Right forelimb (tissue), 1 donor: ENCODE measurements at places on chromosomes 1 and 21.

GRCh38 chr1:47231301-47232186 is 481 bp downstream of the TAL1 start:
- peak; percentile 80 for DNase-seq

- DNase-seq: no peak
Observed at GRCh38 chr1:241839369-241839979, 8.5 kb upstream of the EXO1 start.

DNA sequence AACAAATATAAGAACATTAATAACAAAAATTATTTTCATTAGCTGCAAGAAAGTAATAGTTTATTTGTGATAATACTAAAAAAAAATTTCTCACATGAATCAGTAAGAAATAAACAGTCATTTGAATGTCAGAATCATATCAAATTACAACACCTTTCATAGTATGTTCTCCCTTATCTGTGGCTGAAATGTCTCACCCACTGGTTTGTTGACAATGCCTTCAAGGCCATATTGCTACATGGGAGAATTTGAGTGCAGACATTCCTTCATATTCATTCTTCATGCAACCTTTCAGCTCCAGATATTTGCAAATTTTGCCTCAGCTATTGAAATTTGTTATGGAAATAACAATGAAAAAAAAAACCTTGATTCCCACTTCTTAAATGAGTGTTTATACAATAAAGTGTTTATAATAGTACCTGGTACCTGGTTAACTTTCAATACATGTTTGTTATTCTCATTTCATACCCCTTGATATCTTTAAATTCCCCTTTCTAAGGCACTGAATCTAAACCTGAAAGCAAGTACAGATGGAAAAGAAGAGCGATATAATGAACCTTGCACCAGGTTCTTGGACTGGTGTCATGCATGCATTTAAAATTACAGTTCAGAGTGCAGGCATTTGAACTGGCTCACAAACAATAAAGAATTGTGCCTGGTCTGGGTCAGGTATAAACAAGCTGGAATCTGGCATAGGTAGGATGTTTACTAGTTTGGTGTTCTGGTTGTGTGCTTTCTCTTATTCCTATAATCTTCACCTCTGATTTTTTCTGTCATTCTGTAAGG is 242.2 kb upstream of the ADGRL2 start:
- no peak for DNase-seq

GRCh38 chr1:185159966-185160365 is 3.0 kb downstream of the SWT1 start:
- no peak for DNase-seq

GRCh38 chr1:173112129-173112528 is 61.4 kb upstream of the TNFSF18 start:
- no peak for DNase-seq

DNA sequence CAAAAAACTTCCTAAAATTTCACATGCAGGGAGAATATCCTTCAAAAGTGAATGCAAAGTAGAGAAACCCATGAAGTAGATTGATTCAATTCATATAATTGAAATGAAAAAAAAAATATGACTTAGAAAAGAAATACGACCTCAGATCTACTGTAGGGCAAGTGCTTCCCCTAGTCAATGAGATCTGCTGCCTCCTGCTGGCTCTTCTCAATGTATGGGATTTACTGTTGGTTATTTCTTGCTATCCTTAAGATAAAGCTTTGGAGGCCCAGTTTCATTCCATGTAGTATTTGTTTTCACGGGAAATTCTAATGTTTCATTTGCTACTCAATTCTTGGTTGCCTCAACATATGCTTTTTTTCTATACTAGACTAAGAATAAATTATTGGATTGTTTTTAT is 46.2 kb downstream of the ZNF648 start:
- no peak for DNase-seq

DNA sequence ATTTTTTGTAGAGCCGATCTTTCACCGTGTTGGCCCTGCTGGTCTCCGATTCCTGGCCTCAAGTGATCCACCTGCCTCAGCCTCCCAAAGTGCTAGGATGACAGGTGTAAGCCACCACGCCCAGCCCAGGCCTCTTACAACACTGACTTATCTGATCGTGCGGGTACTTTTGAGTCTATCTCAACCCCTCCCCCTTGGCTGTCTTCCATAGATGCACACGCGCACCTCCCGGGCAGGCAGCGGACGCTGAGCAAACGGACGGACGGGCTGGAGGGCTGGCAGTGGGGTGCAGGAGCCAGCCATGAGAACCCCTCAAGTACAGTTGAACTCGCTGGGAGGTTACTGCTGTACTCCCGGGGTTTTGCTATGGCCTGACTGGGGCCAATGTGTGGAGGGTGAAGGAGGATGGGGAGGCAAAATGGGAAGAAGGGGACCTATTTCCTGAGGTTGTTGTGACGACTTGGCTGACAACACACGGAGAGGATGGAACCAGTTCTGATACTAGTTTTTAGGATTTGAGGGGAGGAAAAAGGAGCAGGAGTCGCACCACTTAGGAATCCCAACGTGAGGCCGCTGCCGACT is 959 bp downstream of the CD58 start:
- DNase-seq: peak; percentile 54

DNA sequence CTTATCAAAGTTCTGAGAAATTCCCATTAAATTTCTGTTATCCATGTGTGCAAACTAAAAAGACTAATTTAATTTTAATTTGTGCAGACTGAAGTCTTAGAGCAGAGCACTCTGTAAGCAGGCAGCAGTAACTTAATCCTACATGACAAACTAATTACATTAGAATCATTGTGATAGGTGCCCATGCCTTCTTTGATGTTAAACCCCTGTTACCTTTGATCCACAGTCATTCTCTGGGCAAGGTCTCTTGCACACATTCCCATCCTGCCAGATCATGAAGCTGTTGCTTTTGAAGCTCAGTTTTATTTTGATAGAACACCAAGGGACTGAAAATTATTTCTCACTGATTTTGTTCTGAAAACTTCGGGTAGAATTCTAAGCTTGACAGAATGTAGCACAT is 77.2 kb downstream of the BCAR3 start:
- no peak for DNase-seq

- no peak for DNase-seq
Observed at GRCh38 chr1:44000122-44000665, 8.8 kb downstream of the CCDC24 start.

DNA sequence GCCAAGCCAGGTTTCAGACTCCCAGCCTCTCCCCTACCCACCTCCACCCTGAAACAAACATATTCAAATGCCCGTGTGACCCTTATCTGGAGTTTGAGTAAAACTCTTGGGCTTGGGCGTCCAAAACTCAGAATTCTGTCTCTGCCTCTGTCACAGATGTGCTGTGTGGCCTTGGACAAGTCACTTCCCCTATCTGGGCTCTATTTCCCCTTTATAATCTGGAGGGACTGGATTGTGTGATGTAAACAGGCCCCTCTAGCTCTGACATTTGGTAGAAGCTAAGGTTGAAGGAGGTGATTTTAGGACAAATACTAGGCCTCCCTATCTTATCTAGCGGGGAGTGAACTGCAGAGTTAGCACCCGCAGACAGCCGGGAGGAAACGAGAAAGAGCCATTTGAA is 67.5 kb downstream of the IGSF21 start:
- DNase-seq: no peak

GRCh38 chr1:19010503-19010902 is 54.0 kb upstream of the IFFO2 start:
- no peak for DNase-seq

DNA sequence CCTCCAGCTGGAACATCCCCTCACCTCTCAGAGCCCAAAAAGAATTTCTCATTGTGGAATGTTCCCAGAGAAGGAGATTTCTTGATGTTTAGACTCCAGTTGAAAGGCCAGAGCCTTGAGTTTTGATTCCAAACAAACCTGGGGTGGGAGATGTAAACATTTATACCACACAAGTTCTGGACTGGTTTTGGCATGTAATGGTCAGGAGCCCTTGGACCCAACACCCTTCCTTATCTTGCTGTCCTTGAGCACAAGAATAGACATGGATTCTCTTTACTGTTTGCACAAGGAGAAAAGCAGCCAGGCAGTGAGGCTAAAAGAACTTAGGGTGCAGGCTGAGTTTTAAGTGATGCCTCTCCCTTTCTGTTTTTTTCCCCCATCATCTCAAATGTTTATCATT is 4.5 kb downstream of the RHBG start:
- DNase-seq: no peak

DNA sequence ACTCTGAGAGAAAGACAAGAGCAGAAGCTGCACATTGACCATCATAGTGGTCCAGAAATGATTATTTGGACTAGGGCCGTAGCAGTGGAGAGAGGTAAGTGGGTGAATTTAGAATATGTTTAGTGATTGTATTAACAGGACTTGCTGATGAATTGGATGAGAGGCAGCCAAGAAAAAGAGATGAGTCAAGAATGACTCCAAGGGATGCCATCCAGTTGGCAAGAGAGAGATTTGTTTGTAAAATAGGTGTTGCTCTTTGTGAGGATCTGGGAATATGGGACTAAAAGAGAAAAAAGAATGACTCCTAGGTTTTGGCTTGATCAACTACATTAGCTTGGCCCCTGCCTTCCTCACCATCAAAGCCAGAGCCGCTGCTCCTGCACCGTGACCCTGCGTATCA is 54.2 kb upstream of the ARTN start:
- no peak for DNase-seq

DNA sequence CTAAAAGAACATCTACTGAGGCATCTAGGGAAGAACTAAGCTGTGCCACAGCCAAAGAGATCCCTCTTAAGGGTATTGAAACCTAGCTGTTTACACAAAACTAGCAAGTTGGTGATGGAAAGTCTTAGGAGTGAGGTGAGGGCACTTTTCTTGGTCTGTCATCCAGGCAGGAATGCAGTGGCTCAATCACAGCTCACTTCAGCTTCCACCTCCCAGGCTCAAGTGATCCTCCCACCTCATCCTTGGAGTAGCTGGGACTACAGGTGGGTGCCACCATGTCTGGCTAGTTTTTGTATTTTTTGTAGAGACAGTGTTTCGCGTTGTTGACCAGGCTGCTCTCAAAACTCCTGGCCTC is 2.4 kb downstream of the PLEKHO1 start:
- no peak for DNase-seq

GRCh38 chr1:55087439-55087838 is 48.1 kb downstream of the PCSK9 start:
- DNase-seq: no peak

DNA sequence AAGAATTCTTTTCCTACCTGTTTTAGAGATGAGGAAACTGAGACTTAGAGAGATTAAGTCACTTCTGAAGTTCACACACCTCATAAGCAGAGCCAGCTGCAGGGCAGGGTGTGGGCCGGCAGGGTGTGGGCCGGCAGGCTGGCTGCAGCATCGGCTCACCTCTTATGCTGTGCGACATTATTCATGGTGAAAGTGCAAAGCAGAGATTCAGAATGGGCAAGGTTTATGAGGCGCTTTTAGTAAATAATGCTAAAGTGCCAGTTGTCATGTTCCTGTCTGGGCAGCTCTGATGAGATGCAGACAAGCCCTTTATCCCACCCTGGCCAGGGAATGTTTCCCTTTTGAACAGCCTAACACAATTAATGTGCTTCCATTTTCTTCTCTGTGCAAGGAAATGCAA is 14.6 kb downstream of the MAB21L3 start:
- DNase-seq: no peak

- no peak for DNase-seq
Observed at GRCh38 chr1:156406251-156406650, 37.2 kb downstream of the RHBG start.

DNA sequence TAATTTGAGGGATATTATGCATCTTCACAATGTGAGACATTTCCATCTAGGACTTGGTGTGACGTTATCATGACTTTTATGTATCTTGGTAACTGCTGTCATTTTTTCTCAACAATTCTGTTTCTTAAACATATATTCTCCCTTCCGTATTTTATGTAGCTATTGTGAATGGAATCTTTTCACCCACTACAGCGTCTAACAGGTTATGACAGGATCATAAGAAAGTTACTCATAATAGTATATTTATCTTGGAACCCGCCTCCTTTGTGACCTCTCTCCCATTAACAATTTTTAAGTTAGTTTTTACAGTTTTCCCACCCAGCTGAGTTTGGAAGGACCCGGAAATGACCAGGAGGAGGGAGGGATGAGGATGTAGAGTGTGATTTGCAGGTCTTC is 6.8 kb upstream of the DMRTA2 start:
- DNase-seq: no peak

GRCh38 chr1:84632137-84632536 is 57.9 kb upstream of the CTBS start:
- DNase-seq: no peak

DNA sequence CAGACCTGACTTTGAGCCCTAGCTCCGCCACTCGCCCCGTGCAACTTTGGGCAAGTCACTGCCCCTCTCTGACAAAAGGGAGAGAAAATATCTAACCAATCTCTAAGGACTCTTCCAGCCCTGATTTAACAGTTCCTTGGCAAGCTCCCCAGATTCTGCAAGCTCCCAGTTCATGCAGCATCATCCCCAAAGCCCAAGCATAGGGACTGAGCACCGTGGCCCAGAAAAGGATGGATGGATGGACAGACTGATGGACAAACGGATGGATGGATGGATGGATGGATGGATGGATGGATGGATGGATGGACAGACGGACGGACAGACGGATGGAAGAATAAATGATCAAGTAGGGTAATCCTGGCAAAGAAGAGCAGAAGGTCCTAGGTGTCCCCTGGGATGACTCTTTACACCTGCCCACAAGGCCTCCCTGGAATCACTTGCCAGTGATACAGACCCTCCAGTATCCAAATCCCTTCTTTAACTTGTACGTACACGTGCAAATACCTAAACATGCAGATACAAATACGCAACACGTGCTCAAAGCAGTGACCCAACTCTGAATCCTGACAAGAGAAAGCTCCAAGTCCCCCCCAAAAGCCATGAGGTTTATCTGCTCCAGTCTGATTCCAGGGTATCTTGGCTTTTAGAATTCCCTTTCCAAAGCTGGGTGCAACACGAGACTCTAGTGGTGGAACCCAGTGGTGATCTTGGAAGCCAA is 16.0 kb downstream of the IFFO2 start:
- no peak for DNase-seq

DNA sequence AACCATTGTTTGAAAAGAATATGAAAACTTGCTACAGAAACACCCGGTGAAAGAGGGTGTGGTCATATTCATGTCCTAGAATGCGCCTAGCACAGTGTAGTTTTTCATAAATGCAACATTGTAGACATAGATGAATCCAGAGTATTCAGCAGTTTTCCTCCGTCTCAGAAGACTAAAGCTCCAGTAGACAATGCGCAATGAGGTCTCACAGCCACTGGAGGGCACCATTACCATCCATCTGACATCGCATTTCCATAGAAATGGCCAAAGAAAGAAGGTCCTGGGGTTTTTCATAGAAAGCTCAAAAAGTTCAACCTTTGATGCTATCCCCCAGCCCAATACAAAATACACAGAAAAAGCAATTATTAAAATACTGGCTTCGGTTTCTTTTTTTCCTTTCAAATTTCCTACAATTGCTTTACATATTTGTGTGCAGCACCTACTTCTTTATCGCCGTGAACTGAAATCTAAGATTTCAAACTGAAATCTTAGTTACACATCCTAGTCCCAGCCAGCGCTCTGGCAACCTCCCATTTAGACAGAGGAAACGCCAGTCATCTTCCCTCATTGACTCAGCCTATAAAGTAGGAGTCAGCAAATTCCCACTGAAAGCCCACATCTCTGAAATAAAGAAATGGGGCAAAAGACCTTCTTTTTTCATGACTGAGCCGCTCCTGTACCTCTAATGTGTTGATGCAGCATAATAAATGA is 3.9 kb upstream of the CD58 start:
- DNase-seq: peak; percentile 78
